ENCODE measurements at places on chromosomes 1 and 21. TPM values are rescaled to one million over a fixed set of nuclear protein-coding genes. Genes with fewer than 3 reads are reported as not detected.

Gene TMPRSS15
- not detected for total RNA-seq

Gene IGSF21
- total RNA-seq = not detected

DNA sequence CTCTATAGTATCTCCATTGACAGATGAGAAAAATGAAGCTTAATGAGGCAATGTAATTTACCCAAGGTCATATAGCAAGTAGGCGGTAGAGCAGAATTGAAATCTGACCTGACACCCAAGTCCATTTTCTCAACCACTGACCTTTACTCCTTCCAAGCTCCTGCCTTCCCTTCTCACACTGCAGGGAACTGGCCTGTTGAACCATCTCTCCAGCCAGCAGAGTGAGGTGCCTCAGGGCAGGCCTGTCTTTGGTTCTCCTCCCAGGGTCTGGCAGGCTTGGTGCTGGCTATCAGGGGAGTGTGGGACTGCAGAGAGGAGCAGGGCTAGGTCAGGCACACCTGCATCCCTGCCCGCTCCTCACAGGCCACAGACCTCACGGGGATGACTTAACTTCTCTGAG lies 126.8 kb downstream of the BEND5 start:
- H3K27ac ChIP-seq = no peak overlapping the region
- no peak for DNase-seq
- H3K4me1 ChIP-seq = no peaks in the 10 kb centered on the region
- no peaks in the 10 kb centered on the region for H3K27me3 ChIP-seq

Gene CYP4A22
- not detected for total RNA-seq

DNA sequence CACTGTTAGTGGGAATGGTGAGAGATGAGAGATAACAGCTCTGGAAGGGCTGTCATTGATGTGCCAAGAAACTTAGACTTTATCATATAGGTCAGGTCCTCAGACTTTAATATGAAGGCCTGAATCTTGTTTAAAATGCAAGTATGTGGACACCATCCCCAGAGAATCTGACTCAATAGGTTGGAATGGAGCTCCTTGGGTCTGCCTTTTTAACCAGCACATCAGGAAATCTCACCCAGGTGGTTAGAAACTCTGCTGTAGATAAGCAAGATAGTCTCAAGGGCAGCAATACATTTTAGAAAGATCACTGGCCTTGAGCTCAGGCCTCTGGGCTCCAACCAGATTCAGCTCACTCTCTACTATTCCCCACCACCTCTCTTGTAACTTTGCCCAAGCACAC lies 180.4 kb downstream of the SLC44A5 start:
- no peaks in the 10 kb centered on the region for H3K4me1 ChIP-seq
- no peak overlapping the region for H3K27ac ChIP-seq
- no peaks in the 10 kb centered on the region for H3K36me3 ChIP-seq
- H3K27me3 ChIP-seq = no peaks in the 10 kb centered on the region

- no peak overlapping the region for H3K4me3 ChIP-seq
- no peak for DNase-seq
- no peak overlapping the region for H3K27ac ChIP-seq
- H3K4me1 ChIP-seq = peaks cover 29% of the 10 kb centered on the region
- H3K27me3 ChIP-seq = no peaks in the 10 kb centered on the region
Observed at GRCh38 chr1:64895500-64895899, 70.8 kb downstream of the JAK1 start.

GRCh38 chr1:114097109-114097508 lies 56.6 kb downstream of the SYT6 start:
- H3K27ac ChIP-seq = no peak overlapping the region
- H3K27me3 ChIP-seq = no peaks in the 10 kb centered on the region
- H3K36me3 ChIP-seq = no peaks in the 10 kb centered on the region
- no peak overlapping the region for H3K4me3 ChIP-seq

- H3K27ac ChIP-seq = no peak overlapping the region
- H3K27me3 ChIP-seq = no peaks in the 10 kb centered on the region
- no peaks in the 10 kb centered on the region for H3K36me3 ChIP-seq
- H3K4me3 ChIP-seq = no peak overlapping the region
- no peak for DNase-seq
Observed at GRCh38 chr1:53992085-53992874, 25.7 kb downstream of the LDLRAD1 start.

DNA sequence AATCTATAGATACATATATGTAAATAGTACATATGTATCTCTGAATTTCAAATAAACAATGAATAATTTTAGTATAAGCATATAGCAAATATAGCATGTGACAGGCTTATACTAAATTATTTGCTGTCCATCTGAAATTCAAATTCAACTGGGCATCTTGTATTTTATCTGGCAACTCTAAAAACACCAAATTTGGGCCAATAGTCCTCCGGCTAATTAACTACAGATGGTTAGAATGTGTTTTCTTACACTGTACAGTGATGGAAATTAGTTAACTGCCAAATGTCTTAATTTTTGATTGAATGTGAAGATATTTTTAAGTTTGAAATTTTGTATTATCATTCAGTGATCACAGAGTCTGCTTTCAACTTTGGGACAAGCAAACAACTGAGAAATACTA lies 30.7 kb downstream of the KCNJ15 start:
- H3K27me3 ChIP-seq = no peaks in the 10 kb centered on the region
- no peaks in the 10 kb centered on the region for H3K36me3 ChIP-seq
- H3K4me3 ChIP-seq = no peak overlapping the region
- H3K27ac ChIP-seq = no peak overlapping the region
- DNase-seq = no peak
- H3K4me1 ChIP-seq = no peaks in the 10 kb centered on the region

DNA sequence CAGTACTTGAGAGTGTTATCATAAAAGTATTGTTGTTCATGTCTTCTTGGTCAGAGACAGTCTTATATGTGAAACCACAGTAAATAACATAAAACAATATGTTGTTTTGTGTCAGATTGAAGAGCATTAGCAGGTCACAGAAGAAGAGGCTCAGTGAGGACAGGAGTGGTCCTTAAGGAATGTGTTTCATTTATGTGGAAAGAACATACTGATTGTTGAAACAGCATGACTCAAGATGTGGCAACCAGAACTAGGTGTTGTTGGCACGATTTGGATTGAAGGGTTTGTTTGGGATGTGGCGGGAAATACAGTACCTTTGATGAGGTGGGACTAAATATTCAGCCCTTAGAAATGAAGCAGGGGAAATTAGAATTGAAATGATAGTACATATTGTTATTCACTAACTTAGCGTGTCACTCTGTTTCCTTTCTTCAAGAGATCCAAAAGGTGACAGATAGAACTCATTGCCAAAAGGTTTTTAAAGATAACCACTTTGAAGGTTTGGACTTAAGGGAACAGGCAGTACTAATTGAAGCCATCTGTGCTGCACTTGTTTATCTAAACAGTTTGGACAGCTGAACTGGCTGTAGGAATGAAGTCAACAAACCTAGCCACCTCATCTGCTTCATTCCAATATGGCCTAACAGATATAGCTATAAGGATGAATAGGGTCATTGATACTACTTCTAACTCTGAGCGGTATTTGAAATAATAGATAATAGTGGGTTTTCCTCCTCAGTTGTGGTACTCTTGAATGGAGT lies 14.4 kb downstream of the RALGPS2 start:
- no peaks in the 10 kb centered on the region for H3K4me1 ChIP-seq
- no peaks in the 10 kb centered on the region for H3K27me3 ChIP-seq
- 0 out of 2 replicates have a peak, but pooled peaks cover 1% of the 10 kb centered on the region for H3K36me3 ChIP-seq
- no peak for DNase-seq
- H3K4me3 ChIP-seq = no peak overlapping the region

- no peaks in the 10 kb centered on the region for H3K27me3 ChIP-seq
- no peak overlapping the region for H3K27ac ChIP-seq
- peaks cover 7% of the 10 kb centered on the region for H3K4me1 ChIP-seq
- no peak overlapping the region for H3K4me3 ChIP-seq
Observed at GRCh38 chr1:64733581-64734286, 11.1 kb upstream of the RAVER2 start.
